ENCODE measurements at places on chromosomes 2 and 18.
A peak's percentile ranks its signal among the peaks of the same experiment; 100 is the strongest.

- no peak for DNase-seq
These were observed 15.0 kb upstream of the CPS1 start for GRCh38 chr2:210541290-210541902.

DNA sequence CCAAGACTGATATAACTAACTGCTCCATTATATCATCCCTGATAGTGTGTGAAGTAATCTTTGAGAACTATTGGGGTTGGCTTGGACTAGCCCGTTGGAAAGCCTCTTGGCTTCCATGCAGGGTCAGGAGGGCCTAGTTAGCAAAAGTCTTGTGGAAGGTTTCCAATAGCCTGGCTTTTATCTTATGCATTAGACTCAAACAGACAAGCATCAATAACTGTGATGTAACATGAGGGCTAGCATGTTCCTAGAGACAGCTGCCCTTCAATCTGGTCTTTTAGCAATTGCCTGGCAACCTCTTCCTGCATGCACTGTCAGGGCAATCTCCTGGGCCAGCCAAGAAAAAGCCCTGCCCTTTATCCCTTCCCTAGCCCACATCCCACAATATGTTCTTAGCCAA lies 18.2 kb downstream of the SLC8A1 start:
- no peak for DNase-seq

GRCh38 chr18:79681484-79682387 lies 2.1 kb downstream of the CTDP1 start:
- DNase-seq: no peak

DNA sequence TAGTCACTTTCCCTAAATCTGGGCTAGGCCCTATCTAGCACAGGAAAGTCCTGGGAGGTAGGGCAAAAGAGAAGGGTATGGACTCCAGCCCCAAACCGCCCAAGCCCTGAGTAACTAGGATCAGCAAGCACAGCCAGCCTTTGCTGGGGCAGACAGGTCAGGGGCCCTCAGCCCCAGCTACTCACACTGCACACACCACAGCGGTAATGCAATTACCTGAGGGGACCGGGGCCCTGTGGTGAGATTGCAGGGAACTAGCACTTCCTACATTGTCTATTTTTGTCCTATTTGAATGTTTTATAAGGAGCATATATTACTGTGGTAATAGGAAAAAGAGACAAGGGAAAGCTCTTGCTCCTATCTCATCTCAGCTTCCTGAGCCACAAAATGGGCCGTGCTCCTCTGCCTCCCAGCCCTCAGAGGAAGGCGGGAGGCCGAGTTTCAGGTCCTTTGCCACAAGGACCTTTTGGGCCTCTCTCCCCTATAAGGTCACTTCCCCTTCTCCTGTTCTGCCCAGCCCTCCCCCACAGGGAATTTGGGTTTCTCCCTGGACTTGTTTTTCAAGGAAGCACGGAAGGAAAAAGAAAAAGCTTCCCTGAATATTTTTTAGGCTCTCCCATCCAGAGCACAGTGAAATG lies 20.5 kb downstream of the RAB11FIP5 start:
- no peak for DNase-seq

DNA sequence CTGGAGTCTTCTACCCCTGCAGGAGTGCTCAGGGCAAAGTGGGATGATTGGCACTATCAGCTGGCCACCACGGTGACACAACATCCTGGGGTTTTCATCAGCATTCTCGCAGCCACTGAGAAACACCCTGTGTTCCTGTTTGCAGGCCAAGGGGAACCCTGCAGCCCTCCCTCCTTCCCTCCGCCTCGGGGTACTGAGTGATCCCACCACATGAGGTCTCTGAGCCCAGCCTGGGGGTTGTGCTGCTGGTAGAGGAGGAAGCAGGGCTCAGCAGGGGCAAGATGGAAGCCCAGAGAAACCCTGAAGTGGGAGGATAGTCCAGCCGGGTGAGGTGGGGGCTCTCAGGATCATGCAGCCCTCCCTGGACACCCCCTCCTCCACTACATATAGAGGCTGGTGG lies at the start of gene OXER1:
Gene OXER1 (minus strand): TSS at position 40 of the 400 bp plus-strand sequence. CDS start 73 bp downstream, outside the sequence.
- DNase-seq: no peak

GRCh38 chr2:162211732-162212131 lies 31.5 kb downstream of the FAP start:
- no peak for DNase-seq

- DNase-seq: no peak
These were observed 117.6 kb upstream of the CXCR4 start for GRCh38 chr2:136235546-136235945.

DNA sequence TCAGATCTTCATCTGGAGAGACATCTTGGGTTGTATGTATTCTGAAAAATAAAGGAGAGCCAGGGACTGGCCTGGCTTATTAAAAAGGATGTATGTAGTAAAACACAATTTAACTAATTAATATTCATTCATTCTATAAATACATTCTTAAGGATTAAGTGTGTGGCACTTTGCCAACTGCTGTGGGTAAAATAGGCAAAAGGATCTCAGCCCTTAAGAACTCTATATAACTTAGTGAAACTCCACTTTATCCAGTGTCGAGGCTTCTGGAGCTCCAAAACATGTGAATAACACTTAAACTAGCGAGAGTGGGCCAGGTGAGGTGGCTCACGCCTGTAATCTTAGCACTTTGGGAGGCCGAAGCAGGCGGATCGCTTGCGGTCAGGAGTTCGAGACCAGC lies 7.7 kb upstream of the STK39 start:
- DNase-seq: no peak

- no peak for DNase-seq
These were observed 95.6 kb downstream of the LAMA3 start for GRCh38 chr18:23784832-23785245.

GRCh38 chr2:18378020-18378653 lies 182.3 kb downstream of the RDH14 start:
- peak; percentile 12 for DNase-seq

DNA sequence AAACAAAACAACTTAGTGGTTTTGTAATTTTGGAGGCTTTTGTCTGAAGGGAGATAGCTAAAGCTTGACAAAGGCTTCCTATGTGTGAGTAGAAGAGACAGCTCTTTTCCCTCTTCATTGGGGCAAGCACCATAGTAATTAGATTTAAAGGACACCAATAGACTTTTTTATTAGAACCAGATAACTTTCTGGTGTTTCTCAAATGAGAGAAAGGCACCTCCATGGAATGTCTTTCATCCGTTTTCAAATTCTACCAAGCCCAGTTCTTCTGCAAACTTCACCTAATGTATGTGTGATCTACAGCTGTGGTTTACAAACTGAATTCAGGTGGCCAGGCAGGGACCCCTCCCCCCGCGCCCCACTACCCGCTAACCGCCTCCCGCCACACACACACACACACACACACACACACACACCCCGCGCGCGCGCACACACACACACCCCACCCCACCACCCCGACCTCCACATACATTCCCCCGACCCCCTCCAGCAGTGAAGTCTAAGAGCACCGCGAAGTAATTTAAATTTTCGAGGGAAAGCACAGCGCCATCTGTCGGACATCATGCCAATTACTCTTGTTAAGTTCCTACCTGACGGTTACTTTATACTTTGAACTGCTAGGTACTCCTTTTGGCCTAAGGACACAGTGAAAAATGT lies 31.6 kb upstream of the PPP1R1C start:
- DNase-seq: no peak

- no peak for DNase-seq
These were observed 14.4 kb downstream of the AFG3L2 start for GRCh38 chr18:12362473-12363174.

DNA sequence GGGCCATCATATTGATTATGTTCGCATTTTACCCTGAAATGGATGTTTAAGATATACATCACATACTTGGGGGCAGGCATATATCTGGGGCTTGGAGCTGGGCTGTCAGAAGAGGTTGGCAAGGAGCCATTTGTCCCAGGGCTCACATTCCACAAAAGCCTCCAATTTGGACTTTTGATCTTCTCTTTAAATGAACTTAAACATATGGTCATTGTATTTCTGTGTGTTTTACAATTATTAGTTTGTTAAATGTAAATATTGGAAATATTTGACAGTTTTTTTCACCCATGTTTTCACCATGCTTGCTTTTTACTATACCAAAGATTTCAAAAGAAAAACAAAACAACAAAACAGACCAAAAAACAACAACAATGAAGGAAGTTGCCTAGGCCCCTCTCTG lies 165.8 kb upstream of the MEIS1 start:
- DNase-seq: no peak

DNA sequence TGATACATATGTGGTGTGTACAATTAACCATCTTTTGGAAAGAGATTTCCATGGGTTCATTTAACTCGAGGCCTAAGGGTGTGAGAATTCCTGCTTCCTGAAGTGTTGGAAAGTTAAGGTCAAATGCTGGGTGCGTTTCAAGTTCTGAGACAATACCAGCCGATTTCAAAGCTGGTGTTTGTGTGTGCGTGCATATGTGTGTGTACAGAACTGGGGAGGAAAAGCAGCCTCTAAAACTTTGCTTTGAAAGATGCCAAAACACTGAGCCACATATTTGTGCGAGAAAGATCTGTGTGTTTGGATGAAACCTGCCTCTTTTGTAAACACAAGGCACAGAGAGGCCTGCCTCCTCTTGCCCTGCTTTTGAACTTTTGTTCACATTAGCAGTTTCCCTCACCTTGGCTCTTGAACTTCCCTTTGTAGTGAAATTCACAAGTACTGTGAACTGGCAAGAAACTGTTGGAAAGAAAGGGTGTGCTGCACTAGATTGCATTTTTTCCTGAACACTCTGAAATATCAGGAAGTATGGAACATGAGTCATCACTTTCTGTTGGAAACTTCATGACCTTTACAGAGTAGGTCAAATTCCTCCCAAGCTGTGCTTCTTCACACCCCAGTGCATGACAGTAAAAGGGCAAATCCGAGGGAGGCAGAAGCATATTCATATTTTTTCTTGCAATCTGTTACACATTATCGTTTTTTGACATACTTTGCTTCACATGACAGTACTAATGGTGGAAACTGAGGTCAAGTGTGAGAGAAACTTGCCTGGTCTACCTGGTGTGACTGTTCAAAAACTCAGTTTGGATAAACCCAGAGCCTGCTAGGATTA lies 20.0 kb upstream of the CAVIN2 start:
- no peak for DNase-seq

- DNase-seq: no peak
These were observed 142.2 kb downstream of the ESCO1 start for GRCh38 chr18:21458310-21458709.

DNA sequence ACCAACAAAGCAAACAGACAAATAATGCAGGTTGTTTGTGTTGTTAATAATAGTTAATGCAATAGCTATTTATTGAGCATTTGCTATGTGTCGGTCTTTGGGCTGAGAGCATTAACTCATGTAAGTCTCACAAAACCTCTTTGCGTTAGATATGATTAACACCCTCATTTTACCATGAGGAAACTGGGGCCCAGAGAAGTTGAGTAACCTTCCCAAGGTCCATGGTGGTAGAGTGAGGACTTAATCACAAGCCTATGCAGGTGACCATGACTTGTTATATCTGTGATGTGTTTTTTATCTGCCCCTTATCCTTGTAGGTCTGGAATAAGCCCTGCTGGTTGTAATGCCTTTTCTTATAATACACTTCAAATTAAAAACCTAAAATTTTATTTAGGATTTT lies 124.5 kb upstream of the FAM136A start:
- DNase-seq: no peak

DNA sequence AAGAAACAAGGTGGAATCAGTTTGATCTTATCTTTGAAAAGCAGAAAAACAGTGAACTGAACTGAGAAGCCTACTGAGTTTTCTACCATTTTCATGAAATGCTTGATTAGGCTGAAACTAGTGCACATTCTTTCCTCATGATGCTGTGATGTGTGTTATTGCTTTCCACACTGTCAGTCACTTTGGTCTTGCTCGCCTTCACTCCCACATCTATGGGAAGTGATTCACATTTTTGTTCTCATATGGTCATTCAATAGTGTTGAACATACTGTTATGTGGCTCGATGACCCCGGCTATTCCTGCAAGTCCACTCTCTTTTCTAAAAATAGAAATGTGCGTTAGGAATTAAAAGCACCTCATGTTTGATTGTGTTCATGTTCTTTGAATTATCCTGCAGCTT lies 129.7 kb downstream of the TGIF1 start:
- no peak for DNase-seq

GRCh38 chr2:151098841-151099240 lies 162.8 kb downstream of the RBM43 start:
- no peak for DNase-seq

DNA sequence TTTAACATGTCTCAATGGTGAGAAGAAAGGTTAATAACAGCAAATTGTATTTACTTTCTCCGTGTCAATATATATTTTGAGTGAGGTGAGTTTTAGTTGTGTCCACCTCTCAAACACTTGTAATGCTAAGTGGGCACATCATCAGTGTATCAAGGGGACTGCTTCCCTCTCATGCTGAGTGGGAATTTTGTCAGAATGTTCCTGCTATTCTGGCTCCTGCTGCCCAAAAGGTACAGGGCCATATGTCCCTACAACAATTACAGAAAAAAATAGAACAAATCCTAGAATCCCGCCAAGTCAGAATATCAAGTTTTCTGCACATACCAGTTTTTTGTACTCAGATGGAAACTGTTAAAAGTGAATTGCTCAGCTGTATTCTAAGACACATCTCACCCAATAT lies 5.4 kb upstream of the CERKL start:
- no peak for DNase-seq

DNA sequence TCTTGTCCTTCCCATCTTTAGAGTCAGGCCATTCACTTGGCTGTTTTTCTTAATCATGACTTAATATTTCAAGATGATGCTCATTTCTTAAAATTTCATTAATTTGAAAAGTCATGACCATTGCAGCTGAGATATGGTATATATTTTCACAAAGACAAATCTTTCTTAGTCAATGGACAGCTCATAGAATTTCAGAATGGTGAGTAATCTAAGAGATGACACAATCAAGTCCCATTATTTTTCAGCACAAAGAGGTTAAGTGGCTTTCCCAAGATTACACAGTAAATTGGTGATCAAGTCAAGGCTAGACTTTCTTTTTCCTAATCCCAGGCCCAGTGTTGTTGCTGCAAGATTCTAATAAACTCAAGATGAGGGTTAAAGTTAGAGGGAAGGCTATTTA lies 34.4 kb upstream of the NT5C1B start:
- DNase-seq: no peak

- no peak for DNase-seq
These were observed 64.7 kb upstream of the EDAR start for GRCh38 chr2:109053716-109054115.

GRCh38 chr2:10462178-10463083 lies 14.3 kb upstream of the ODC1 start:
- DNase-seq: no peak

- DNase-seq: no peak
These were observed 4.5 kb downstream of the THSD7B start for GRCh38 chr2:136769871-136770270.

- no peak for DNase-seq
These were observed 166.7 kb downstream of the MCFD2 start for GRCh38 chr2:46748735-46749531.

DNA sequence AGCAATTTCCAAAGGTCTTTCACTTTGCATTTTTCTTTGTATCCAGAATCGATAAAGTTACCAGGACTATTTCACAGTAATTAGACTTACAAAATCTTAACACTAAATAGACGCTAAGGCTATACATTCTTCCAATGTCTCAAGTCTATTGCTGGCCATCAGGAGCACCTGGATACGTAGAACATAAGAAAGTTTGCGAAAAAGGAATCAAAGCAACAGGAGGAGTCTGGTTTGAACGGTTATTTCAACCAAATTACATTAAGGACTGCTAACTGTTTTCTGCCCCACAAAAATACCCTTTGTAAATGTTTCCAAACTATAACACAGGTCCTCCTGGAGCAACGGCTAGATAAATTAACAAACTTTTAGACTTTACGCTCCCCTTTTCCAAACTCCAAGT lies 1.4 kb upstream of the HNRNPA3 start:
- DNase-seq: no peak

- DNase-seq: no peak
These were observed 30.1 kb downstream of the KCTD18 start for GRCh38 chr2:200479692-200480265.

- no peak for DNase-seq
These were observed 4.4 kb downstream of the MAP4K3 start for GRCh38 chr2:39432701-39433100.

All from NCI-H187 (cell line).